ENCODE measurements at places on chromosomes 5 and 9.

GRCh38 chr9:91298311-91298710, 63.4 kb downstream of the AUH start:
- DNase-seq, result no peak

GRCh38 chr5:59799668-59800346, 93.7 kb downstream of the PDE4D start:
- no peak for DNase-seq

DNA sequence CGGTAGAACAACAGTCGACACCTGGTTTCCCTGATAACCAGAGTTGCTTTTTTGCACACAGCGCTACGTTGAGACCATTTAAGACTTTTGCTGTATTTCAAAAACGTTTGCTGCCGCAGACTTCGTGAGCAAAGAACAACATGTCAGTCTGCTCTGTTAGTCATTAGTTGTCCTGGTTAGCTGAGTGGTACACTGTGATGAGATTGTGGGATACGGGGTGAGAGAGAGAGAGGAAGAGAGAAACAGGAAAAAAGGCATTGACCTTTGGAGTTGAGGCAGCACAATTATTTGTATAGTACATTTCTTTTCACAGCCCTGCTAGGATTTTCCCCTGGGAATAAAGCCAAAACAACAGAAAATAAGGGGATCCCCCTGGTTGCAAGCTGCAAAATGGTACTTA, 306.1 kb upstream of the WWC1 start:
- DNase-seq, result no peak

- DNase-seq, result no peak
Observed at GRCh38 chr5:3277590-3278196, 317.9 kb upstream of the IRX1 start.

DNA sequence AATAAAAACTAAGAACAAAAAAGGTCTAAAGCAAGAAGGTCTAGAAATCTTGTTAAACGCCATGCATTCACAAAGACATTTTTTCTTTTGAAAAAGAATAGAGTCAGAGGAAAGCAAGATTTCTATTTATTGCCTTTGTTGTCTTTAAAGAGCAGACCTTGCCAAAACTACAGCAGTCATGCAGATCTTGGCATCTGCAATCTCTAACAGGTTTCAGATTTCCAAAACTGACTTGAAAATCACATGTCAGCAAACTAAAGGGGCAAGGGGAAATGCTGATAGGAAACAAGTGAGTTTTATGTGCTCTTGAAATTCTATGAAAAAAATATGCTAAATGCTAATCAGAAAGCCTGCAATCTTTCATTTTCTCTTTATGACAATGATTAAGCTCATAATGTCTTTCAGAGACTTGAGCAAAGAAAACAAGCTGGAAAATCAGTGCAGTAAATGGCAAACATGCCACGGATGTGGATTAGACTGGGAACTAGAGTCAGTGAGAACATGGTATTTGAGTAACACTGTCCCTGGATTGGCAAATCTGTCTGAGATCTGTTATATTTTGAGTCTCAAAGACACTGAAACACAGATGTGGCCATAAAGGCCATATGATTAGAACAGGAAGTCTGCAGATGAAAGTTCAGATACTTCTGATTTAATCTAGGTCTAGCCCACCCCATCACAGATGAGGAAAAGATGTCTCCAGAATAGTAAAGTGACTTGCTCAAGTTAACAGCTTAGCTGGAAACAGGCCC, 361.4 kb upstream of the RPS23 start:
- no peak for DNase-seq

- no peak for DNase-seq
Observed at GRCh38 chr9:34254966-34255825, 73.9 kb downstream of the KIF24 start.

GRCh38 chr9:133572821-133573361, 36.3 kb downstream of the FAM163B start:
- DNase-seq, result no peak

- no peak for DNase-seq
Observed at GRCh38 chr5:134503937-134504437, 21.5 kb upstream of the JADE2 start.

- no peak for DNase-seq
Observed at GRCh38 chr5:43243270-43243669, 51.2 kb downstream of the NIM1K start.

DNA sequence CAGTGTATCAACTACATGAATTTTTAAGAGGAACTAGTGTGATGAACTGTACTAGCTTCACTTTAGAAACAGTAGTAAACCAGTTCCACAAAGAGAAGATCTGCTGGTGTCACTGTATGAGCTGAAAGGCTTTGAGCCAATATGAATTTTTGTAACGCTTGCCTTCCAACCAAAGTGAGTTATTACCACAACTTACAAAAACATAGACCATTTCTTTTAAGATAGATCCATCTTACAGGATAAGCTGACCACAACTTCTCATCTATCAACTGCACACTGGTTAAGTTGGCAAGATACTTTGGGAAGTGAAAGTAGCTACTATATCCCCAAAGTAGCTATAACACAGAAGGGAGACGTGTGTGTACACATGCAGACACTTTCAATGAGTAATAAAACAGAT, 849.6 kb upstream of the DMAC1 start:
- DNase-seq, result no peak

DNA sequence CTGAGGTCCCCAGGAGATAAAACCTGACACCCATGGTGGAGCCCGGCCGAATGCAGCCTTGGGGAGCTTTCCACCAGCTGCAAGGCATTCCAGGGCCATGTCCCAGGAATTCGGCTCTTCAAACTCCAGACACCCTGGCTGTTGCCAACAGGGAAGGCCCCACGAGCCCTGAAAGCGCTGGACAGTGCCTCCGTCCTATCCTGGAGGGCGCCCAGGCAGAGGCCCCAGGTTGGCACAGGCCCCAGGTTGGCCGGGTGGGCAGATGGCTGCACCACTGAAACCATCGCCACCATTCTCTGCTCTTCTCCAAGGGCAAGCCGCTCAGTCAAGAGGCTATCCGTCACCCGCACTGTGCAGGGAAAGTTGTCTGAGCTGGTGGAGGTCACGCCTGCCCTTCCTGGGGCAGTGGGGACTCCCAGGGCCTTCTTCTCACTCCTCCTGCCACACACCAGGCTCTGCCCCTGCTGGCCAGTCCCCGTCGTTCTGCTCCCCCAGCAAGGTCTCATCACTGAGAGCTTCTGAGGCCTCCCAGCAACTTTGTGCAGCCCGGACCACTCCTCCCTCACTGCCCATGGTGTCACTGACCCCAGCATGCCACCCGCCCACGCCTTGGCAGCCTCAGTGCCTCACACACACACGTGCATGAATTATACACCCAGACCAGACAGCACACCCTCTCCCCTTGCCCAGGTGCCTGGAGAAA, 21.2 kb downstream of the SLC6A3 start:
- DNase-seq, result no peak

GRCh38 chr5:56080375-56081052, 85.8 kb upstream of the IL6ST start:
- no peak for DNase-seq

GRCh38 chr5:6634306-6634705, 1.1 kb downstream of the SRD5A1 start:
- no peak for DNase-seq

- no peak for DNase-seq
Observed at GRCh38 chr5:66718374-66719002, 122.3 kb downstream of the MAST4 start.

DNA sequence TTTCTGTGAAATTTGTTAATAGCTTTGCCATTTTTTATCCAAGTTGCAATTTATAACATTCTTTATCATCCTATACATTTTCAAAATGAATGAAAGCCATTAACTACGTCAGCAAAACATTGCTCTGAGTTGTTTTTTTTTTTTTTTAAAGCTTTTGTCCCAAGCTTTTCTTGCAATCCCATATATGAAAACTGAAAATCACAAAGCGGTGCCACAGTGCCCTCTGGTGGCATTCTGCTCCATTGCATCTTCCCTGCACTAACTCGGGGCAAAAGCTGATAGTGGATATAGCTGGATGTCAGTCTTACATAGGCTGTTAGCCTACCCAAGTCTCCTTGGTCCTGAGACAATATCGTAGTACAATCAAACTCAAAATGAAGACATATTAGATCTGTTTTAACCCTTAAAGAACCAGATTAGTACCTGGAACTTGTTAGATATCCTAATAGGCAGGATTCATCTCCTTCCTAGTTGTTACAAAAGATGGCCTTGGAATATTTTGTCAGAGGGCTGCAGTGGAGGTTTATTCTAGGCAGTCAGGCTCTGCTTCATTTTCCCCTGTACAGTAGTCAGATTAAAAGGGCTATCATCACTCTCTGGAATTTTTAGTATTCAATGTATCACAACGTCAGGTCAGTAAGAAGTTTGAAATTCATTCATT, 669.9 kb downstream of the PTPRD start:
- peak; percentile 8 for DNase-seq

DNA sequence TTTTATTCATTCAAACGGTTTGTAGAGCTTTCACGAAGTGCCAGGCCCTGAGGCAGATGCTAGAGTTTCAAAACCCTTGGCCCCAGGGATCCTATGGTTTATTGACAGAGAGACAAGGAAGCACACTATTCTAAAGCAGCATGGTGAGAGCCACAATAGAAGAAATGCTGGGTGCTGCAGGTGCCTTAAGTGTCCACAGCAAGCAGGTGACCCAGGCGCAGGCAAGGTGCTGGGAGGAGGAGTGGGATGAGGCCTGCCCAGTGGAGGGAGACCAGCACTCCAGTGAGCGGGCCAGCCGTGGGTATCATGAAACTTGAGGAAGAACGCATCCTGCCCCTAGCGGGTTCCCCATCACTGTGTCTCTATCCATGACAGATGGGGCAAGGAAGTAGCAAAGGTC, 71.0 kb downstream of the OSMR start:
- no peak for DNase-seq

GRCh38 chr9:106878934-106879333, 16.0 kb downstream of the ZNF462 start:
- DNase-seq, result no peak

DNA sequence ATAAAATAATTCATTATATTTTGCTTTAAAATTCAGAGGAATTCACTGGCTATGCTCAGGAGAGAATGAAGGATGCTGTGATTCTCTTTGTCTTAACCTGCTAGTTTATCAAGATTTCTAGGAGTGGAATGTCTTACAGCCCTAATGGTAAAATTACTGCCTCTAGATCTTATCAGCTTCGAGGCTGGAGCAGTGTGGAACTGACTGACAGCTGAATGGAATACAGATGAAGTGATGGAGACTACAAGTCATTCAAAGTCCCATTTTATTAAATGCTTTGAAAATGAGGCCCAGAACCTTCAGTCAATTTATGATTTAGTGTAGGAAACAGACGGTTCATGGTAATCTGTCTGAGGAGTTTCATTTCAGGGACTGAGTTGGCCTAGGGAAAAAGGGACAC, 202.1 kb downstream of the RFX3 start:
- no peak for DNase-seq

- DNase-seq, result no peak
Observed at GRCh38 chr9:132825430-132825829, 52.7 kb downstream of the AK8 start.

GRCh38 chr5:31095796-31096195, 97.7 kb upstream of the CDH6 start:
- no peak for DNase-seq

- DNase-seq, result no peak
Observed at GRCh38 chr5:55324815-55325418, 17.1 kb downstream of the MTREX start.

GRCh38 chr9:130636648-130637020, 27.8 kb upstream of the PRDM12 start:
- DNase-seq, result no peak

DNA sequence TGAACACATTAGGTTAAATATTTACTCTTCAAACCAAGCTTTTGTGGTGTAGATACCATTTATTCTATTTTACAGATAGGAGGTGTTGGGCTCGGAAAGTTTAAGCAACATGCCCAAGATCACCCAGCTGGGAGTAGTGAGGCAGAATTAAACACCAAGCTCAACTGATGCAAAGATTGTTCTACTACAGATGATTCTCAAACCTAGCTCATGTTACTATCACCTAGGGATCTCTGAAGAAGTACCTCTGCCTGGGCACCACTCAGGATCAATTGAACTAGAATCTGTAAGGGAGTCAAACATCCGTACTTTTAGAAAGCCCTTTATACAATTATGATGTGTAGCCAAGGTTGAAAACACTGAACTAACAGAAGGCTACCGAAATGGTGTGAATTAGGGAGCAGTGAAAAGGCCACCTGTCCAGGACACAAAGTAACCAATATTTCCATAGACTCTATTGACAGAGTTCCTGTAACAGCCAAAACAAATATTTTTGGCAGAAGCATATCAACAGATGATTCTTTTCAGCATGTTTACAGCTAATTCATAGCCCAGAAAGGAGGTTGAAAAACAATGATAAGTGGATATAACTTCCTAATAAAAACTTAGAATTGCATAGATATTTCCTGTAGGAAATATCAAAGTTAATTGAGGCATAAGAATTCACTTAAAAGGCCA, 158.5 kb upstream of the PTGER4 start:
- DNase-seq, result no peak

GRCh38 chr9:103183701-103184171, 188.6 kb downstream of the CYLC2 start:
- no peak for DNase-seq

- DNase-seq, result no peak
Observed at GRCh38 chr5:92402045-92402444, 1018.9 kb upstream of the ARRDC3 start.

- DNase-seq, result no peak
Observed at GRCh38 chr5:154505567-154505966, 27.5 kb upstream of the HAND1 start.

Data from T follicular helper cell (primary cell).